CD4-positive, alpha-beta T cell treated with Interferon gamma for 1 hour (primary cell): ENCODE measurements at places on chromosomes 6 and 20.

DNA sequence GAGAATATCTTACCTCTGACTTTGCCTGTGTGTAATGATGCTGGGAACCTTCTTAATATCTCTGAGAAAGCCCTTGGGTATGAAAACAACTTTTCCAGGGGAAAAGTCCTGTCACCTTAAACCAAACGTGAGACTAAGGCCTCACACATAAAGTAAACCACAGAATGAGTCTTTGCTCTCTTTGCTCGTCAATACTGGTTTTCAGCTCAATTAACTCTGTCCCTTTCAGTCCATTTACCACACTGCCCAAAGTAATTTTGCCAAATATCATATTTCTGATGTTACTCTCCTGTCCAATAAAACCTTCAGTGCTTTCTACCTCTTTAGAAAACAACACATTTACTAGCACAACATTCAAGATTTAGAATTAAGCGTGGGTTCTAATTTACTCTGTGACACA lies 100.5 kb upstream of the HMGCLL1 start:
- DNase-seq, result no peak

DNA sequence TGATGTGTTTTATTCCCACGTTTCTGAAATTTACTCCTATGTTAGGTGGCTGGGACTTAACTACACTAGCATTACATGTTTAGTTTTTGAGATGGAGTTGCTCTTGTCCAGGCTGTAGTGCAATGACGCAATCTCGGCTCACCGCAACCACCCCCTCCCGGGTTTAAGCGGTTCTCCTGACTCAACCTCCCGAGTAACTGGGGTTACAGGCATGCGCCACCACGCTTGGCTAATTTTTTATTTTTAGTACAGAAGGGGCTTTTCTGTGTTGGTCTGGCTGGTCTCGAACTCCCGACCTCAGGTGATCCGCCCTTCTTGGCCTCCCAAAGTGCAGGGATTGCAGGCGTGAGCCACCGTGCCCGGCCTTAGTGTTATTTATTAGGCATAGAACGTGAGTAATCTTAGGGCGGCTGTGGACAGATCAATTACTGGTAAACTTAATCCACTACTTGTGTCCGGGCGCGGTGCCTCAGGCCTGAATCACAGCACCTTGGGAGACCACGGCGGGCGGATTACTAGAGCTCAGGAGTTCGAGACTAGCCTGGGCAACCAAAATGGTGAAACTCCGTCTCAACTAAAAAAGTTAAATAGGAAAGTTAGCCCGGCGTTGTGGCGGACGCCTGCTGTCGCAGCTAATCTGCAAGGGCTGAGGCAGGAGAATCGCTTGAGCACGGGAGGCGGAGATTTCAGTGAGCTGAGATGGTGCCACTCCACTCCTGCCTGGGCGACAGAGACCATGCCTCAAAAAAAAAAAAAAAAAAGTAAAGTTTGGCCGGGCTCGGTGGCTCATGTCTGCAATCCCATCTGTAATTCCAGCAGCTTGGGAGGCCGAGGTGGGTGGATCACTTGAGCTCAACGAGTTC lies 123.7 kb upstream of the BTN3A2 start:
- peak; percentile 74 for DNase-seq

- no peak for DNase-seq
Measured at GRCh38 chr6:69622230-69622629, 174.6 kb downstream of the LMBRD1 start.

GRCh38 chr6:25220857-25221256 lies 58.3 kb upstream of the CARMIL1 start:
- no peak for DNase-seq

GRCh38 chr6:111789598-111789997 lies 83.7 kb downstream of the FYN start:
- no peak for DNase-seq

DNA sequence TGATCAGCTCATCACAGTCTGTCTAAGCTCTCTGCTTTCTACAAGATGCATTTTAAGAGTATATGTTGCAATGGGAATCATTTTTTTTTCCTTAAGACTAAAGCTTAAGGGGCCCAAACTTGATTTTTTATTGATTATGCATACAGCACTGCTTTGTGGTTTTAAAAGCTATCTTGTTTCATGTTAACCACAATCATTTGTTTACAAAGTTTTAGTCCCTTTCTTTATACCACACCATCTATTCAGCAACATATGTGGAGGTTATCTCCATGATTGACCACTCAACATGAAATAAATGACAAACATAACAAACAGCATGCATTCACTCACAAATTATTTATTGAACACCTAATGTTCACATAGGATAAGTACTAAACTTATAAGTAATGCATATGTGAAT lies 119.1 kb downstream of the FHL5 start:
- DNase-seq, result no peak

DNA sequence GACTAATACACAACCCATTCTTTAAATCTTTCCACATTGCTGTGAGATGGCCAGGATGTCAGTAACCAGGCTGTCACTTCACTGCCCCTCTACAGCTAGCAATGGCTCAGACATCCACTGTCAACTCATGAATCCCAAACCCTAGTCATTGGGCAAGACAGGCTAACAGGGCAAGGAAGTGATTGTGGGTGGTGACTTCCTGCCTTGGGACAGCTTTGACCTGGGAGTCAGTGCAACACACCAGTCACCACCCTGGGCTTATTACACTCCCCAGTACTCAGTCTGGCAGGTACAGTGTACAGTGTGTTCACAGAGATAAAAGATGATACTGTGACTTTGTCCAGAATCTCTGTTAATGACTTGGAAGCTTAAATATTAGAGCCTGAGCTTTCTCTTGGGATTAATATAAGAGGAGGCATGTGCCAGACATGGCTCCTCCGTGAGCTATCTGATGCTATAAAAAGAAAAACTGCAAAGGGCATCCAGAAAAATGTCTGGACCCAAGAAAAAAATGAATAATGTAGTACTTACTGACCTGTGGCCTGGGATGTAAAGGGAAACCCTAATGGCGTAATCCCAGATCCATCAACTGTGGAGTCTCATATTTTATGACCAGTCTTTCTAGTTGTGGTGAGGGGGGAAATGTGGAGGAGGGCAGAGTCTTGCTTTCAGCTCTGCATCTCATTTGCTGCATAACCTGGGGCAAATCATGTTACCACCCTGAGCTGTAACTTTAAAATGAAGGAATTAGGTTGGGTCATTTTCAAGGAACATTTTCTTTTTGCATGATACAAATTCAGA lies 244.4 kb downstream of the SLC24A3 start:
- DNase-seq, result no peak

DNA sequence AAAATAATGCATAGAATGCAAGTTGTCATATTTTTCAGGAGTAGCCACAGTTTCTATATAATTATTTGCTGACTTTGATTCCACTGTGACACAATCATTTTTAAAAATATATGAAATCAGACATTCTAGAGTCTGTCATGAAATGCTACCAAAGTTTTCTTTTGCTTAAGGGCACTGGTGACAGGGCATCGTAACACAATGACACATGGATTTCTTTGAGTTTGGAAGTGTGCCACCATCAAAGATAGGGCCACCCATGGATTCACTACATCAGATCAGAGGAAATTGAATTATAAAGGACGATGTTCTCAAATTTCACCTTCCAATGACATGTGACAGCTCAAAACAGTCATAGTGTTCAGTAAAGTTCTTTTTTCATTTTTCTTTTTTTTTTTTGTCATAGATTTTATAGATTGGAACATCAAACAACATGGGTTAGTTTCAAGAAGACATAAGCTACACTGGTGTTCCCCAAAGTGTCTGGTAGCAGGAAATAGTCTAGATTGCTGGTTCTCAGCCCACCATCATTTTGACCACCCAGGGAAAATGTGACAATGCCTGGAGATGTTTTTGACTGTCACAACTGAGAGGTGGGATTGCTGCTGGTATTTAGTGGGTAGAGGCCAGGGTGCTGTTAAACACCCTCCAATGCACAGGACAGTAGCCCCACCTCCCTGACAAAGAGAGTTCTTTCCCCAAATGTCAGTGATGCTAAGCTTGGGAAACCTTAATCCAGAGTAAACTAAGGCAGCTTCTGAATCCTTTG lies 123.8 kb upstream of the DOK5 start:
- no peak for DNase-seq

DNA sequence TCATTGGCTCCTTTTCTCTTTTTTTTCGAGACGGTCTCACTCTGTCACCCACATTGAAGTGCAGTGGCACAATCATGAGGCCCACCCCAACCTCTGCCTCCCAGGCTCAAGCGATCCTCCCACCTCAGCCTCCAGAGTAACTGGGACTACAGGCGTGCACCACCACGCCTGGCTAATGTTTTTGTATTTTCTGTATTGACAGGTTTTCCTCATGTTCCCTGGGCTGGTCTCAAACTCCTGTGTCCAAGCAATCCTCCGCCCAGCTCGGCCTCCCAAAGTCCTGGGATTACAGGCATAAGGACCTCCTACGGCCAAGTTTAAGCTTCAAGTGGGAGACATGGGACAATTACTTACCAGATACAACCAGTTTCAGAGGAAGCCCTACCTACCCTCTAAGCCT lies 9.4 kb upstream of the POU5F1 start:
- no peak for DNase-seq

DNA sequence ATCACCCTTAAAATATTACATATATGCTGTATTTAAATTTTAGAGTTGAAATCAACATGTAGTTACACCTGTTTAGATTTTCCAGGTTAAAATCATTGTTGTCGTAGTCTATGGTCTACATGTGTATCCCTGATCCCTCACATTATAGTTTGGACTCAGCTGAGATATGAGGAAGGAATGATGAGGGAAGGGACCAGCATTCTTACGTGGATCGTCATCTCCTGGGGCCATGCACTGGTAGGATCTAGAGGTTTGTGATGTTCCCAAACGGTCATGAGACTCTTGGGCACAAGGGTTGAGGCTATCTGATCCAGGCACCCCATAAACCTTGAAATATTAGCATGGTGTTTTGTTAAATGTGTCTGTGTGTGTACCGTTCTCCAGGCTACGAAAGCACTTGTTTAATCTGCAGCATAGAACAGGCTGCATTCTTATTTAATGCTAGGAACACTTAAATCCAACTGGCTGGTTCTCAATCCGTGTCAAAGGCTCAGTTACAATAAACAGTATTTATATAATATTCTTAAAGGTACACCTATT lies 55.4 kb downstream of the IPCEF1 start:
- no peak for DNase-seq

DNA sequence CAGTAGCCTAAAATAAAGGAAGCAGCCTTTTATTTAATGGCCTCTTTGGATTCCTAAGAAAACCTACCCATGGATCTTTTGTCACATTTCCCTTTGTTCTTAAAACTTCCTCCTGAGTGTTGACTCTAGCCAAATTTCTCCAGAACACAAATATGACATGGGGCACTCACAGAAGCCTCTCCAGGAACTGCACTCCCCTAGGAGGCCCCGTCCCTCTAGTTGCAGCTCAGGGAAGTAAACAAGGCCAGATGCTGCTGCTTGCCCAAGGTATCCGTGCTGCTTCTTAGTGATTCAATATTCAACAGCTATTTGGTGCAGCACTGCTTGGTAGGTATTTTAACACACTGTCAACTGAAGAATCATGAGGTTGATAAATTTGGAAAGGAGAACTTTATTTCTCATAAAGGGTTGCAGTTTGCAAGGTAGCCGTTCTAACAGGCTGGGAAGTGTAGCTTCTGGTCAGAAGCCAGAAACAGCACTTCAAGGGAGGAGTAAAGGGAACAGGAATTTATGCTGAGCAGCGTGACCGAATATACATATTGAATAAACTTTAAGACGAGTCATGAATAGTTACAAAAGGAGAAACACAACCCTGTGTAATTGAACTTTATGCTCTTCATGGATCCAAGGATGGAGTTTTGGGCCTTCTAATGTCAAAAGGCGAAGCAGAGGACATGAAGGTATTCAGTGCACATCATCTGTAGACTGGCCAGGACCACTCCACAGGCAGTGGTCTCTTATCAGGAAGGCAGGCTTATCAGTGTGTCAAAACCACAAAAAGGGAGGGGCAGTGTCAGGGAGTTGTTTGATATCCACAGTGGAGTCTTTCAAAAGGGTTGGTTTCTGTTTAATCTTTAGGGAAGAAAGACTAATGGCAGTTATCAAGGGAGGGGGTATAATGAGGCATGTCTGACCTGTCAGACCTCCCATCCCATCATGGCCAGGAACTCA lies 63.3 kb downstream of the CD24 start:
- DNase-seq, result no peak

DNA sequence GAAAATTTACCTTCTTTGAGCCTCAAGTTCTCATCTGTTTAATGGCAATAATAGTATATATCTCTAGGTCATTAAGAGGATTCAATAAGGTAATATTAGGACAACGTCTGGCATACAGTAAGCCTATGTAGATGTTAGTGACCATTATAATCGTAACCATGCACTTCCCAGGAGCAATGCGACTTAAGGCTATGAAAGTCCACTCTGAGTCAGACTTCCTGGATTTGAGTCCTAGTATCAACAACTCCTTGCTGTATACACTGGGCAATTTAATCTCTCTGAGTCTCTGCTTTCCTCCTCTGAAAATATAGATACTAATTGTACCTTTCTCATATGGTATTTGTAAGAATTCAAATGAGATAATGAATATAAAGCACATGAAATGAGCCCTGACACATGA lies 168.1 kb upstream of the HDDC2 start:
- DNase-seq, result no peak

GRCh38 chr6:89679215-89680120 lies 40.9 kb upstream of the LYRM2 start:
- DNase-seq, result no peak

- DNase-seq, result no peak
Measured at GRCh38 chr6:15121977-15122550, 123.8 kb upstream of the JARID2 start.

DNA sequence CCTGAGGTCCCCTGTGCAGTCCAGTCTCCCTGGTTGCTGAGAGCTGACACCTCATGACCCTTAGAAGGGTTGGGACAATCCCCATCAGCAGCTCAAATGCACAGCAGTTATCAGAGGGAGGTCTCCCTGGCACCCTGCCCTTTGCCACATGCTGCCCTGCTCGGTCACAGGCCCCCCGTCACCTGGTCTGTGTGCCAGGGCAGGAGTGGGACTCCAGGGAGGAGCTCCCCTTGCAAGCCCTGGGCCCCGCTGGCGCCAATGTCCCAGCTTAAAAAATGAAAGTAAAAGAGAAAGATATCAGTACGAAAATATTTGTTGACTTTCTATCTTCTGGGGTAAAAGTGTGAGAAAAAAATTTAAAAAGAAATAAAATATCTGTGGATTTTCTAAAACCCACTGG lies 68.1 kb upstream of the SLC22A16 start:
- DNase-seq, result no peak

GRCh38 chr20:11376998-11377397 lies 540.7 kb upstream of the BTBD3 start:
- DNase-seq, result no peak

DNA sequence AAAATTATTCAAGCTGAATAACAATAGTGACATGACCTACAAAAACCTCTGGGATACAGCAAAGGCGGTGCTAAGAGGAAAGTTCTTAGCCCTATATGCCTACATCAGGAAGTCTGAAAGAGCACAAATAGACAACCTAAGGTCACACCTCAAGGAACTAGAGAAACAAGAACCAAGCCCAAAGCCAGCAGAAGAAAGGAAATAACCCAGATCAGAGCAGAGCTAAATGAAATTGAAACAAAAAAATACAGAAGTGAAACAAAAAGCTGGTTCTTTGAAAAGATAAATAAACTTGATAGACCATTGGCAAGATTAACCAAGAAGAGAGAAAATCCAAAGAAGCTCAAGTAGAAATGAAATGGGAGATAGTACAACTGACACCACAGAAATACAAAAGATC lies 47.6 kb upstream of the NOTCH4 start:
- no peak for DNase-seq
